ENCODE measurements at places on chromosomes 2 and 18.

GRCh38 chr2:120251880-120252224 lies 800 bp upstream of the RALB start:
- no peak for DNase-seq

- no peak for DNase-seq
Measured at GRCh38 chr18:48163738-48164115, 233.3 kb upstream of the SMAD2 start.

- DNase-seq: no peak
Measured at GRCh38 chr2:184203661-184204060, 394.7 kb upstream of the ZNF804A start.

DNA sequence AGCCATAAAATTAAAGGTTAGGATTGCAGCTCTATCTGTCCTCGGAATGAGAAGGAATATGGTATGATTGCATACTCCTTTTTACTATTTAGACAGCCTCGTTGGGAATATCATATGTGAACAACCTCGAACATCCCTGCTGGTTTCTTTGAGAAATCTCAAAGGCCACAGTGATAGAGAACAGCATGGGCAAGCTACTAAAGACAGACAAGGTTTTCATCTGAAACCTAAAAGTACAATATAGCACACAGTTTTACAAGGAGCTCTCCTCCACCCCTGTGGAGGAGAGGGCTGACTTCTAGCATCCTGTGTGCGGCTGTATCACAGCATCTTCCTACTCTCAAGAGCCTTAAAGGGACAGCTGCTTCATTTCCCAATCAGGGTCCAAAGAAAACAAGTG lies 104.3 kb downstream of the VWC2L start:
- DNase-seq: no peak

DNA sequence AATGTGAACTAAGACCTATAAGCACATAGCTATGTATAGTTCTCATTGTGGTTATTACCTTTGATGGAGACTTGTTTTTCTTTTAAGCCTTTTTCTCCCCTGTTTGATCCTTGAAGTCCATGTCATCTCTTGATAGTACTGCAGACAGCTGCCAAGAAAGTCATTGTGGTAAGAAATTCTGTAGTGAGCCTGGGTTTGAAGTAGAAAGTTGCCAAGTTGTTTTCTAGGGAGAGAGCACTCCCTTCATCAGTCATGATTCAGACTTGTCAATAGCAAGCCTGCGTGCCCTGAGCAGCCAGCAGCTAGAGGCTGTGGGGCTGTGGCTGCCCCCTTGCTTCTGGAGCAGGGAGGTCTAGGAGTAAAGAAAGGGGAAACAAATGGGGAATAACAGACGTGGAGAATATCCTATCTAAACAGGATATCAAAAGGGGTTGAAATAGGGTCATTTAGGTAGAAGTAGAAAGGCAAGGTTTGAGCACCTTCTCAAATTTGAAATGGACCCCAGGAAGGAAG lies 8.4 kb downstream of the SP5 start:
- no peak for DNase-seq

- no peak for DNase-seq
Measured at GRCh38 chr2:109473616-109474318, 140.0 kb downstream of the SEPTIN10 start.

DNA sequence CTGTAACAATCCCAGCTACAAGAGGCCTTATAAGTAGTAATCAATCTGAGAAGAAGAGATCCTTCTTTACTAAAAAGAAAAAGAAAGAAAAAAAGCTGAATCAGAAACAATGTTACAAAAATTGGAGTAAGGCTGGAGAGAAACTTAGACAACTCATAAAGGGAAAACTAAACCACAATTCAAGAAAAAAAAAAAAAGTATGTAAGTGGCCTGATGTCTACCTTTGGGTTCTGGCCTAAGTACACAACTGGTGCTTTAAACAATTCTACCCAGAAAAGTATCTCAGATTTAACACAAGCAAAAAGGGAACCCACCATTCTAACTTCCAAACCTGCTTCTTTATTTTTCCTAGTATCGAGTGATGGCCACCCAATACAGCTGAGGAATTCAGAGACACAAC lies 45.3 kb downstream of the ZNF521 start:
- DNase-seq: no peak

DNA sequence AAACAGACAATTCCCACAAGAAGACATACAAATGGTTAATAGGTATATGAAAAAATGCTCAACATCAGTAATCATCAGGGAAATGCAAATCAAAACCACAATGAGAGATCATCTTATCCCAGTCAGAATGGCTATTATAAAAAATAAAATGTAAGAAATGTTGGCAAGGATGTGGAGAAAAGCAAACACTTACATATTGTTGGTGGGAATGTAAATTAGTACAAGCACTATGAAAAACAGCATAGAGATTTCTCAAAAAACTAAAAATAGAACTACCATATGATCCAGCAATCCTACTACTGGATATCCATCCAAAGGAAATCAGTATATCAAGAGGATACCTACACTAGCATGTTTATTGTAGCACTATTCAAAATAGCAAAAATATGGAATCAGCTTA lies 186.6 kb downstream of the NOL4 start:
- no peak for DNase-seq

DNA sequence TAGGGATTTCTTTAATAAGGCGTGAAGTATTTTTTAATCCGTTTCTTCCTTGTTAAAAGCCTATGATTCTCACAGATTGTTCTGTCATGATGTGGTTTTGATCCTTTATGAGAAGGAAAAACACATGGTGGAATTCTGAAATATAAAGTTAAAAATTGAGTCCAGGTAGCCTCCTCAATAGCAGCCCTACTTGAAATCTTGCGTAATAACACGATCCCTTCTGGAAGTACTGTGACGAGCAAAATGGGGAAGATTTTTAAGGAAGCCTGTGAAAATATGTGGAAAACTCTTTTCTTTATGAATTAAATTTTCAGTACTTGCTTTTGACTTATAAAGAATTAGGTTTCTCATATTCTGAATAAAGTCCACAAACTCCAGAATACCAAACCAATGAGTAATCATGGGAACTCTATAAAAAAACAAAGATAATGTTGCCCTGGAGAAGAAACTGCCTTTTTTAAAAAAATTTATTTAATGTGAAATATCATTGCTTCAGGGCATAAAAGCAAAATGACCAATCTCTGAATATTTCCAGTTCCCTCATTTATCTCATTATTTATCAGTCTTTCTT lies 476.4 kb upstream of the ZEB2 start:
- no peak for DNase-seq
